Pancreas (tissue), 10 donors: ENCODE measurements at places on chromosomes 3 and 15. TPM values are rescaled to one million over a fixed set of nuclear protein-coding genes. Genes with fewer than 3 reads are reported as not detected.

DNA sequence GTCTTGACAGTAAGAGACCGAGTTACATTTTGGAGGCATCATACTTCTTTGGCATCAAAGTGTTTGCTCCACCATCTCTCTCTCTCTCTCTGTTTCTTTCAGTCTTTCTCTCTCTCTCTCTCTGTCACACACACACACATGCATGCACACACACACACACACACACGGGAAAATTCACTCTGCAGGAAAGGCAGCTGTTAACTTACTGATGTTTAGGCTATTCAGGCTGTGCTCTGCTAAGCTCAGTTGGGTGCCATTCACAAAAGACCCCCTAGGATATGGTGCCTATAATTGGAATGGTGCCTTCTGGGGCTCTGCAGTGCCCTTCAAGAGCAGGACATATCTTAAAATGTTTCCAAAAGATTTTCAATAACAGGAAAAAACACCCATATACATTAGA lies 78.2 kb downstream of the KCNH8 start:
- DNase-seq: no peak

DNA sequence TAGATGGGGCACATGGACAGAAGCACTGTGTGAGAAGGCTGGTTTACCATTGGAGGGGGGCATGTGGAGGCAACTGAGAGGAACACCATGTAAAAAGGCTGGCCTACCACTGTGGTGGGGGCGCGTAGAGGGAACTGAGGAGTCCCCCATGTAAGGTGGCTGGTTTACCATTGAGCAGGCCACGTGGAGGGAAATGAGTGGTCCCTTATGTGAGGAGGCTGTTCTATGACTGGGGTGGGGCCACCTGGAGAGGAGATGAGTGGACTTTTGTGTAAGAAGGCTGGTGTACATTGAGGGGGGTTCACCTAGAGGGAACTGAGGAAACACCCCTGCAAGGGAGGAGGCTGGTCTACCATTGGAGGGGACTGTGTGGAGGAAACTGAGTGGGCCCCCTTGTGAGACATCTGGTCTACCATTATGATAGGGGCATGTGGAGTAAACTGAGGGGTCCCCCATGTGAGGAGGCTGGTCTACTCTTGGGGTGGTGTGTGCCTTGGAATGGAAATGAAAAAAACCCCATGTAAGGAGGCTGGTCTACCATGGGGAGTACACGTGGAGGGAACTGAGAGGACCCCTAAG lies 156.9 kb downstream of the FBLN2 start:
- DNase-seq: peak; percentile 5

MESP2 gene
- not detected for total RNA-seq

KLHL6 gene
- 0.40 TPM for total RNA-seq

DNA sequence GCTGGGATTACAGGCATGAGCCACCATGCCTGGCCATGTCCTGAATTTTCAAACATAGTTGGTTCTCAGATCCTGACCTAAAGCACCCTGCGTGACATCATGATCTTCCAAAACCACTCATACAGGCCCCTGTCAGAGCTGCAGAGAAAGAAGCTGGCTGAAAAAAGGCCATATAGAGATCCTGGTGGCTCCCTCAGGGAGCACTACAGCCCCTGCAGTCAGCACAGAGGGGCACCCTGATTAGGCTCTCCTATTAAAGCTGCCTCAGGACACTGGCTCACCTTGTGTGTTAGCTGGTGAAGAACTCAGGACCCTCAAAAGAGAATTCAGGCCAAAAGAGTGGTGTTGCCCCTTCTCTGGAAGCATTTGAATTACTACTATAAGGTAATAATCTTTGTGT lies 249.7 kb upstream of the MCTP2 start:
- no peak for DNase-seq

- no peak for DNase-seq
Measured at GRCh38 chr3:194007592-194008337, 128.2 kb upstream of the HES1 start.

GRCh38 chr15:88745696-88746095 lies 57.5 kb upstream of the ACAN start:
- DNase-seq: no peak

GRCh38 chr3:172246107-172246844 lies 202.0 kb downstream of the GHSR start:
- no peak for DNase-seq

DNA sequence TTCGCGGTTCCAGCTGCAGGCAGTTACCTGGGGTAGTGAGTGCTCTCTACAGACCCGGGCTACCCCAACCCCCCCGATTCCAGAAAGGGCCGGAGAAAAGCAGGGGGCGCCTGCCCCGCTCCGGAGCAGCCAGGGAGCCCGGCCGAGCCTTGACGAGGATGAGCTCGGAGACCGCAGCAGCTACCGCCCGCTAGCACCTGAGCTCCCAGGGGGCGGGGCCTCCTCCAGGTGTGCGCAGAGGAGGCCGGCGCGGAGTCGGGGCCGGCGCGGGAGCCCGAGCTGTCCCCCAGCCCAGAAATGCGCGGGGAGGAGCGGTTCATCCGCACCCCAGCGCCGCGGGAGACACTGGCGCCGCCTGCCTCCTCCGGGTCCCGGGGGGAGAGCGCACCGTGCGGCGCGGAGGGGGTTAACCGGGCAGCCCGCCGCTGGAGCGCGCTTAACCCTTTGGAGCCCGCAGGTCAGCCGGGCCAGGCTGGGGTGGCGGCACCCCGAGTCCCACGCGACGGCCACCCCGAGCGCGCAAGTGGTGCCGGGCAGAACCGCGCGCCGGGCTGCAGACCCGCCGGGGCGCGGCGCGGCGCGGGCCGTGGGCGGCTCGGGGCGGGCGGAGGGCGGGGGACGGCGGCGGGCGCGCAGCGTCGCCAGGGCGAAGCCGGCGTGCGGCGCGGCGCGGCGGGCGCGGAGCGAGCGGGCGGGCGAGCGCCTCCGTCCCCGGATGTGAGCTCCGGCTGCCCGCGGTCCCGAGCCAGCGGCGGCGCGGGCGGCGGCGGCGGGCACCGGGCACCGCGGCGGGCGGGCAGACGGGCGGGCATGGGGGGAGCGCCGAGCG lies at the start of gene CACNA1D:
CACNA1D (plus strand) TSS at position 649 of the 829 bp plus-strand sequence. CDS start 556 bp downstream, outside the sequence.
- peak; percentile 70 for DNase-seq

GRCh38 chr15:90654233-90655136 lies 62.7 kb upstream of the BLM start:
- DNase-seq: peak; percentile 35

- DNase-seq: no peak
Measured at GRCh38 chr15:31306426-31307269, 20.0 kb upstream of the KLF13 start.

- DNase-seq: no peak
Measured at GRCh38 chr15:29556380-29556779, 265.9 kb downstream of the TJP1 start.

CNTN4 gene
- 5.9 TPM for total RNA-seq

GRCh38 chr15:92087211-92087610 lies 233.7 kb downstream of the SLCO3A1 start:
- no peak for DNase-seq

CLDN16 gene
- 1.8 TPM for total RNA-seq

GRCh38 chr15:87038404-87038803 lies 958.7 kb downstream of the AGBL1 start:
- no peak for DNase-seq

- DNase-seq: no peak
Measured at GRCh38 chr3:54527953-54528352, 399.9 kb downstream of the LRTM1 start.

DNA sequence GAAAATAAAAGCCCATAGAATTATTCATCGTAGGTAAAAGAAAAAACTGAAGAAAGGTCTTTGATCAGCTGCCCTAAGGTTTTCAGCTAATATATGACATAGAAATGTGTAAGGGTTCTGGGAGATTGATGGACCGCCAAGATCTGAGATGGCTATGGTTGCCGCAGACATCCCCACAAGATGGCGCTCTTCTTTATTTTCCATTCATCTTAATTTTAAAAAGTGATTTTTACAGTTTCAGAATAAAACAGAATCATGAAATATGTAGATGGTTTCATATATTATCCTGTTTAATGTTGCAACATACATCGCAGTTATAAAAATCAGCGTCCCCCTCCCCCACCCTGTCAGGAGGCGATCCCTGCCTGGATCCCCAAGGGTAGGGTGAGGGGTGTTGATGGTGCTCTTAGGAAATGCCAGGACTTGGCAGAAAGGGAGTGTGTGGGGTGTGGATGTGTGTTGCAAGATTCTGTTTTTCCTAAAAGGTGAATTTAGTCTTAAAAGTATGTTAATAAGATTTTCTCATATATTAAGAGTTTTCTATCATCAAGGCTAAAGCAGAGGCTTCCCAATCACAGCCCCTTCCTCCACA lies 68.8 kb downstream of the ANXA2 start:
- no peak for DNase-seq

BTLA gene
- not detected for total RNA-seq

- peak; percentile 21 for DNase-seq
Measured at GRCh38 chr3:10928407-10928960, 64.1 kb upstream of the SLC6A1 start.

- DNase-seq: no peak
Measured at GRCh38 chr3:94673876-94674275, 611.0 kb downstream of the NSUN3 start.

DNA sequence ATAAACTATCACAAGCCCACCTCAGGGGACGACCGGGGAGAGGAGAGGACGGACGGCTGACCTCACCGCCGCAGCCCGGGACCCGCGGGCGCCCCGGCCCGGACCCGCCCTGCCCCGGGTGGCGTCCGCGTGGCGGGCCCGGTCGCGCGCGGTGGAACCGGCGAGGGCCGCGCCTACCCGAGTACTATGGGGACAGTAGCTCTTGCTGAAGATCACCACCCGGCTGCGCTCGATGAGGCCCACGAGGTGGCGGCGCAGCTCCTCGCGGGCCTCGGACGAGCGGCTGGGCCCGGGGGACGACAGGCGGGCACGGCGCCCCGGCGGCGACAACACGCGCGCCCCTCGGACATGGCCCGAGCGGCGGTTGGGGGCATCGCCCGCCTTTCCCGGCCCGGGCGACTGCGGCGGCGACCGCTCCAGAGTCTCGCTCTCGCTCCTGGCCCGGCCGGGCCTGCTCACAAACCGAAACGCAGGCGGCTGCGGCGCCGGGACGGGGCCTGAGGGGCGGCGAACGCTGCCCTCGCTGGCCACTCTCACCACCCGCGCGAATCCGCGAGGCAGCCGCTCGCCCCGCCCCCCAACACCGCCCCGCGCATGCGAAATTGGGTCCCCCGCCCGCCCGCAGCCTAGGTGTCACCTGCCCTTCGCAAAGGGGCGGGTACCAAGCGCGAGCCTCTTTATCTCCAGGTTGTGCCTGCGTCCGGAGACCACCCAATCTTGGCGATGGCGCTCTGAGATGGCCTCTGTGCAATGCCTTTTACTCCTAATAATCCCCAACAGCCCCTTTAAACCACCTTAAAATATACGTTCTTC lies at the start of gene TXNRD3:
TXNRD3 (minus strand) TSS at position 554 of the 813 bp plus-strand sequence.
- peak; percentile 90 for DNase-seq

DNA sequence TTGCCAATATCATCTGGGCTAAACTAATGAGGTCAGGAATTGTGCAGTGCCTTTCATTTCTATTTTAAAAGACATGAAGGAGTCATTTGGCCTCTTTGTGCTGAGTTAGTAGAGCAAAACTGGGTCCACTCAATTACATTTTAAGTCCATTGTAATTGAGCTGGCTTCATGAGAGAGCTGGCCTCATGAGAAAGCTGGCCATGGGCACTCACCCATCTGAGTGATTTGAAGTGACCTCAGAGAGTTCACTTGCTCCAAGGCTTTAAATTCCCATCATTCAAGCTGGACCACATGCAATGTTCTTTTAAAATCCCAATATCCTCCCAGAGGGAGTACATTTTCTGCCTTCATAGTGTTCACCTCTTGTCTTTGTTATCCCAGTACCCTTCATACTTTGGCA lies 335.9 kb upstream of the WNT5A start:
- no peak for DNase-seq

PIK3CA gene
- 6.5 TPM for total RNA-seq

GRCh38 chr3:194584320-194584776 lies 48.9 kb downstream of the TMEM44 start:
- no peak for DNase-seq

- no peak for DNase-seq
Measured at GRCh38 chr3:73592154-73593144, 32.3 kb downstream of the PDZRN3 start.

SLC12A1 gene
- not detected for total RNA-seq

- no peak for DNase-seq
Measured at GRCh38 chr15:48112242-48112641, 8.5 kb upstream of the SLC24A5 start.

MTFMT gene
- 4.3 TPM for total RNA-seq

DNA sequence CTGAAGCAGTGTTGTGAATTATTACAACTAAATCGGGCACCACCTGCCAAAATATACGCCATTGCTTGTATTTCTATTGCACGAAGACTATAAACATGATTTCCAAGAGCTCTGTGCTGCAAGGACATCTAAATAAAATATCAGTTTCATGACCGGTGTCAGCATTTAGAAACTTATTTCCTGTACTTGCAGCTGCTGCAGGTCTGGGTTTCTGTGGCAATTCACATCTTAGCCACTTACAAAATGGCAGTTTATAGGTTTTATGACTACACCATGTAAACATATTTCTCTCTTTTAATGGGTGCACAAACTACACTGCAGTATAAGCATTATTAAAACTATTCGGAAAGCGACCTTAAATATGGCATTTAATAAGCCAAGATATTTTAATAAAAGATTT lies 359.4 kb downstream of the VPS13C start:
- no peak for DNase-seq

DNA sequence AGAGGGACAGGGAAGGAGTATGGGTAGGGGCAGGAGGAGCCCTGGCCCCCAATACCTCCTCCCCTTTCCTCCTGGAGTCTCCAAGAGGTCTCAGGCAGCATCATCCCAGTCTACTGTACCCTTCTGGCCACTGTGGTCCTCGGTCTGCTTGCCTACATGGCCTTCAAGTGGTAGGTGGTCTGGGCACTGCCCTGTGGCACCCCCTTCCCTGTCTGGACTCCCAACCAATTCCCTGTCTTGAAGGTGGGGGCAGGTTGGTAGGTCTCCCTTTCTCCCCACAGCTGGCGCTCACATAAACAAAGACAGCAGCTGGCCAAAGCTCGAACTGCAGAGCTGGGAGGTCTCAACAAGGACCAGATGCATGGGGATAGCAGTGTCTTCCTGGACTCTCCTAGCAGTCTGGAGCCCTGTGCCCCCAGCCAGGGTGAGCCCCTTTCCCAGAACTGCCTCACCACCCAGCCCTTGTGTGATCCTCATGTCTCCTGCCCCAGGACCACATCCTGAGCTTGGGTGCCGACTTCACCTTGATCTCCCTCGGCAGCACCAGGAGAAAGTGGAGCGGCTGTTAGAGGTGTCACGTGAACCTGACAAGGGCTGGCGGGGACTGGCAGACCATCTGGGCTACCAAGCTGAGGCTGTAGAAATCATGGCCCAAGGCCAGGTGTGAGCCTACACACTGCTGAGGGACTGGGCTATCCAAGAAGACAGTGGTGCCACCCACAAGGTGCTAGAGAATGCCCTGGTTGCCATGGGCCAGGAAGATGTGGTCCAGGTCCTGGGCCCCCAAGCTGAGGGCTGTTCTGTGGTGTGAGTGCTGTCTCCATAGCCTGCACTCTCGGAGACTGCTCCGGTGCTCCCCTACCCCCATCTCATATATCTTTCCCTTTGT lies 33.1 kb downstream of the NBEAL2 start:
- peak; percentile 29 for DNase-seq

- DNase-seq: no peak
Measured at GRCh38 chr3:53772562-53772961, 73.7 kb downstream of the CHDH start.

PTPRG gene
- 12.6 TPM for total RNA-seq

SSUH2 gene
- 0.15 TPM for total RNA-seq
